ENCODE measurements at places on chromosomes 12 and 14.

DNA sequence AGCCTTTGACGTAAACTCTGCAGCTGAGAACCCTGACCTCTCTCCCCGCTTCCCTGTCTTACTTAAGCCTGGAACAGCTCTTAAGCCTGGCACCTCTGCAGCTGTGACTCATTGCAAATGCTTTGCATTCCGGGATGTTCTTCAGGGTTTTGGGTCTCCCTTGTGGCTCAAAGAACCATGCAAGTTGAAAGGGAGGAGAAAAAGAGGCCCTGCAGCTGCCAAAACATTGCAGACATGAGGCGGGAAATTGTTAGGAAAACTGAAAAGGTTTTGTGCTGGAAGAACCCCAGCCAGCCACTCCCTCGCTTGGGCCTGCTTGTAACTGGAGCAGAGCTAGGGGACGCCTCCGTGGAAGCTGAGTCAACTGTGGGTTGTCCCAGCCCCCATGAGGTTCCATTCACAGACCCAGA, 60.2 kb upstream of the FERMT2 start:
- DNase-seq = no peak

GRCh38 chr12:39448038-39448437, 5.1 kb upstream of the KIF21A start:
- DNase-seq = no peak

GRCh38 chr12:44428825-44429224, 447.3 kb downstream of the NELL2 start:
- DNase-seq = no peak

- DNase-seq = no peak
These were observed 1.2 kb upstream of the BMAL2 start for GRCh38 chr12:27331291-27331926.

- peak; percentile 19 for DNase-seq
These were observed 47.6 kb downstream of the MYBPC1 start for GRCh38 chr12:101642115-101643067.

- no peak for DNase-seq
These were observed 1.3 kb upstream of the OR4M1 start for GRCh38 chr14:19771895-19772430.

- no peak for DNase-seq
These were observed 123.3 kb downstream of the KCNC2 start for GRCh38 chr12:75086091-75087038.

DNA sequence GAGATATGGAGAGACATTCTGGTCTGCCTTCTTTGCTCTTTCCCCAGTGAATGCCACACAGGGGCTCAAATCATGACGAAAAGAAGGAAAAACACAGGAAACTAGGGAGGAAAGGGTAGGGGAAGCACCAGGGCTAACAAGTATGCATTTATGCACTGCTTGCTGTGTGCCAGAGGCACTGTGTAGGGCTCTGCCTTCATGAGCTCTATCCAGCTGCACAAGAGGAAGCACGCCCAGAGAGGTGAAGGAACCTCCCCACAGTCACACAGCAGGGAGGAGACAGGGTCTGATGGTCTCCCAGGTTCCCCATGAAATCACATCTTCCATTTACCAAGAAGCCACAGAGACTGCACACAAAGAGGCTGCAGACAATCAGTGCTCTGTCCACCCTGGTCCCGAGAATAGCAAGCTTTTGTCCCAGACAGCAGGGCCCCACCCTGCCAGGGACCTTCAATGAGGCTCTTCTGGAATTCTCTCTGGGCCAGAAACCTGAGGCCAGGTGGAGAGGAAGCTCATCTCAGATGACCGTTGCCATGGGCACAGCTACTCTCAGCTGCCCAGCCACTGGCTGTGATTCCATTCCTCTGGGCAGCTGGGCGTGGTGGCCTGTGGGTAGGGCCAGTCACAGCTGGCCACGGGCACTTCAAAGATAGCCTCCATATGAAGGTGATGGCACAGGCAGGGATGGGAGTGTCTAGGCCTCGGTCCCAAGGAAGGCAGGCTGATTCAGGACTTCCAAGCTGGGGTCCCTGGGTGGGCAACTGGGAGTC, 7.3 kb upstream of the TRPV4 start:
- DNase-seq = no peak

GRCh38 chr12:11150832-11151231, 16.4 kb upstream of the TAS2R30 start:
- no peak for DNase-seq

DNA sequence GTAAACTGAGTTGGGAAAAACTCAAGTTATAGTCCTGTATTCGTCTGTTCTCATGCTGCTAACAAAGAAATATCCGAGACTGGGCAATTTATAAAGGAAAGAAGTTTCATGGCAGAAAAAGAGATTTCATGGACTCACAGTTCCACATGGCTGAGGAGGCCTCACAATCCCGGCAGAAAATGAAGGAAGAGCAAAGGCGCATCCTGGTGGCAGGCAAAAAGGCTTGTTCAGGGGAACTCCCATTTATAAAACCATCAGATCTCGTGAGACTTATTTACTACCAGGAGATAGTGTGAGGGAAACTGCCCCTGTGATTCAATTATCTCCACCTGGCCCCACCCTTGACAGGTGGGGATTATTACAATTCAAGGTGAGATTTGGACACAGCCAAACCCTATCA, 292.6 kb upstream of the SYT1 start:
- DNase-seq = no peak

DNA sequence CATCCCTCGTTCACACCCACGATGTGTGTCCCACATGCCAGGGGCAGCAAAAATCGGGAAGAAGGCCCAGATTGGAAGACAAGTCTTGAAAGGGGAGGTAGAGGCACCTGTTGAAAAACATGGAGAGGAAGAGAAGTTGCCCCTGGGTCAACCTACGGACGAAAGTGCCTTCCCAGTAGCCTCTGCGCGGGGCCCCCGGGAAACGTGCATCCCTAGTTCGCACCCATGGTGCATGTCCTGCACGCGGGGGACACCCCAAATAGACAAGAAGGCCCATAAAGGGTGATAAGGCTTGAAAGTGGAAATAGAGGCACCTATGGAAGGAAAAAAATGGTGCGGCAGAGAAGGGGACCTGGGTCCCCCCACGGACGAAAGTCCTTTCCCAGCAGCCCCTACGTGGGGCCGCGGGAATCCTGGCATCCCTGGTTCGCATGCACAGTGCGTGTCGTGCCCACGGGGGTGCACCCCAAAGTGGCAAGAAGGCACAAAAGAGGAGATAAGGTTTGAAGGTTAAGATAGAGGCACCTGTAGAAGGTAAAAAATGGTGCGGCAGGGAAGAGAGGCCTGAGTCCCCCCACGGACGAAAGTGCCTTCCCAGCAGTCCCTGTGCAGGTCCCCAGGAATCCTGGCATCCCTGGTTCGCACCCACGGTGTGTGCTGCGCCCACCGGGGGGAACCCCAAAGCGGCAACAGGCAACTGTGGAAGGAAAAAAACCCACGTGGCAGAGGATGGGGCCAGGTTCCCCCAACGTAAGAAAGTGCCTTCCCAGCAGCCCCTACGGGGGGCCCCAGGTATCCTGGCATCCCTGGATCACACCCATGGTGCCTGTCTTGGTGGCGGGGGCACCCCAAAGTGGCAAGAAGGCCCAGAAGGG, 278.3 kb downstream of the ALG10 start:
- no peak for DNase-seq

DNA sequence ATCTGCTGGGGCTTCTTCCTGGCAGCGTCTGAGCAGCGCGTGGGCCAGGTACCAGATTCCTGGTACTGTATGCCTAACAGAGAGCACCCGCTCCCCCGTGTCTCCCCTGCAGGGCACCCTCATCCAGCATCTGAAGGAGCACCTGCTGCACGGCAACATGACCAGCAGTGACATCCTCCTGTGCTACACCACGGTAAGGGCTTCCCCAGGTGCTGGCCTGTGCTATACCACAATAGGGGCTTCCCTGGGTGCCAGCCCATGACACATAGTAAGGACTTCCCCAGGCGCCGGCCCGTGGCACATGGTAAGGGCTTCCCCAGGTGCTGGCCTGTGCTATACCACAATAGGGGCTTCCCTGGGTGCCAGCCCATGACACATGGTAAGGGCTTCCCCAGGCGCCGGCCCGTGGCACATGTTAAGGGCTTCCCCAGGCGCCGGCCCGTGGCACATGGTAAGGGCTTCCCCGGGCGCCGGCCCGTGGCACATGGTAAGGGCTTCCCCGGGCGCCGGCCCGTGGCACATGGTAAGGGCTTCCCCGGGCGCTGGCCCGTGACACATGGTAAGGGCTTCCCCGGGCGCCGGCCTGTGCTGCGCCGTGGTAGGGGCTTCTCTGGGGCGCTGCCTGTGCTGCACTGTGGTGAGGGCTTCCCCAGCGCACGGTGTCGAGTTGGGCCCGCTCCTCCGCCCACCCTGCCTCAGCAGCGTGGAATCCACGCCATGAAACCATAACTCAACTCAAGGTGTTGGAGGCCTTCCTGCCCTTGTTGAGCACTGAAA, 49.3 kb downstream of the AACS start:
- DNase-seq = no peak

- no peak for DNase-seq
These were observed 30.4 kb downstream of the NPAS3 start for GRCh38 chr14:32968972-32969544.

GRCh38 chr14:91232052-91232451, 12.5 kb downstream of the GPR68 start:
- DNase-seq = no peak

- peak; percentile 83 for DNase-seq
These were observed at the start of gene FAM234B for GRCh38 chr12:13044002-13044905. Gene FAM234B (plus strand): TSS chr12:13044381. CDS start chr12:13044404, 23 bp downstream.

- no peak for DNase-seq
These were observed 10.1 kb downstream of the EIF5 start for GRCh38 chr14:103343905-103344797.

DNA sequence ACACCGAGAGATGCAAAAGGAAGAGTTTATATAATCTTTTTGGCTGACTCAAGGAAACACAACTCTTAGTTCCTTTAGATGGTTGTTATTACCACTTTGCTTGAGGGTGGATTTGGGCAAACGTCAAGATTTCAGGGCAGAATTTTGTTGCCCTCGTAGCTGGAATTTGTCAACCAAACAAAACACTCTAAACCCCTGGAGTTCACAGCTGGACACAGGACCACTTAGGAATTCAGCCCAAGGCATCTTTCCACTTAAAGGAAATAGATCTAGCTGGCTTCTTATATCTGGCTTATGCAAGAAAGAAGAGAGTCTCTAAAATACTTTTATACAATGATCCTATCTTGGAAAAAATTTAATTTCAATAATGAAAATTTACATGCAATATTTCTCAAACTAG, 237.8 kb upstream of the LRIG3 start:
- no peak for DNase-seq

GRCh38 chr14:68924186-68925158, 54.6 kb downstream of the ACTN1 start:
- DNase-seq = peak; percentile 33

DNA sequence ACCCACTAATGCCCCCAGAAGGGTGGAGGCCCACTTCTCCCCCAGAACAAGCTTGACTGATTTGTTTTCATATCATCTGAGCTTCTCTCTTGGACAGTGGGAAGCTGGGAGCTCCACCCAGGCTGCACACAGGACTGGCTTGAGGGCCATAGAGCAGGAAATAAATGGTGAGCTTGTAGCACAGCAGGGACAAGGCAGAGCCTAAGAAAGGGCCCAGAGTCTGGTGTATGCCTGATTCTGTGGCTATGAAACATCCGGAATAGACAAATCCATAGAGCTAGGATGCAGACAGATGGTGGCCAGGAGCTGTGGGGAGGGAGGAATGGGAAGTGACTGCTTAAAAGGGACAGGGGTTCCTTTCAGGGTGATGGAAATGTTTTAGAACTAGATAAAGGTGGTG, 79.0 kb downstream of the ARL6IP4 start:
- no peak for DNase-seq

DNA sequence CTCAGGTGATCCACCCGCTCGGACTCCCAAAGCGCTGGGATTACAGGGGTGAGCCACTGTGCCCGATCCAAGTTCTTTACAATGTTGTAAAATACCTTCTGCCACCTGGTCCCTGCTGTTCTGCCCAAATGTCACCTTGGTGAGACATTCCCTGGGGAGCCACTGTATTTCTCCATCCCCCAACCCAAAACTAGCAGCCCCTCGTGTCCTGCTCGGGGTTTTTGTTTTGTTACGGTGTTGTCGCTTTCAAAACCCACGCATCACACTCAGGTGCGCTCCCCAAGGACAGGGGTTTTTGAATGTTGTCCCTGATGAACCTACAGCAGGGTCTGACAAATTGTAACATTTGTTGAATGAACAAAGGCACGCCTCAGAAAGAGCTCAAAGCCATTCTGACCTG, 37.4 kb downstream of the CAMKK2 start:
- no peak for DNase-seq

DNA sequence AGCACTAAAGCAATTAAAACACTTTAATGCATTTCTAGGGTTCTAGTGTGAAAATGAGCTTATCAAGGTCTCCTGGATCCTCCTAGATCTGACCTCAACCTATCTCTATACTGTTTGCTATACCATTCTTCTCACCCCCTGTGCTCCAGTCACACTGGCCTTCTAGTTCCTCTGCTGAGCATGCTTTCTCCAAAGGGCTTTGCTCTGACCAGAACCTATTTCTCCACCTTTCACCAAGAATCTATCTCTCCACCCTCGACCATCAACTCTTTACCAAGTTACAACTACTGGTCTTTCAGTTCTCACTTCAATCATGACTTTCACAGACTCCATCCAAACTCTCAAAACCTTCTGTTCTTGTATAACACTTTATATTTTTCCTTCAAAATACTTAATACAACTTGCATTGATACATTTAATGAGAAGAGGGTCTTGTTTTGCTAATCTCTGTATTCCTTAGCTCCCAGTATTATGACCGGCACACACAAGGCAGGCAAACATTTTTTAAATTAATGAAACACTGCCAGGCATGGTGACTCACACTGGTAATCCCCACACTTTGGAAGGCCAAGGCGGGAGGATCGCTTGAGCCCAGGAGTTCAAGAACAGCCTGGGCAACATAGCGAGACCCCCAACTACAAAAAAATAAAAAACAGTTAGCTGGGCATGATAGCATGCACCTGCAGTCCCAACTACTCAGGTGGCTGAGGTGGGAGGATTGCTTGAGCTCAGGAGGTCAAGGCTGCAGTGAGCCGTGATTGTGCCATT, 22.8 kb downstream of the PPP1R12A start:
- DNase-seq = no peak

DNA sequence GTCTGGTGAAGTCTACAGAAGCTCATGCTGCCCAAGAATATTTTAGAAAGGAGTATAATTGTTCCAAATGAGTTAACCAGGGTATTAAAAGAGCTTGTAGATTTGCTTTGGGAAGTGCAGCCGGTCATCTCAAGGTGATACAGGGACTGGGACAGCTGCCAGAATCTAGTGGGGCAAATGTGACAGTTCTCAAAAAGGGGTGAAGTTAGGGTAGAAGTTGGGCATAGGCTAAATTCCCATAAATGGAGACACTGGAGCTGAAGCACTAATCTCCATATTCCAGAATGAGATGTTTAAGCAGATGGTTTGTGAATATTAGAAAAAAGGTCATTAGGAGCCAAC, 94.7 kb downstream of the ANO6 start:
- no peak for DNase-seq
